ENCODE measurements at places on chromosomes 4 and X. TPM values are rescaled to one million over a fixed set of nuclear protein-coding genes. Genes with fewer than 3 reads are reported as not detected.

- H3K27me3 ChIP-seq = no peaks in the 10 kb centered on the region
- no peak for DNase-seq
- no peak overlapping the region for H3K27ac ChIP-seq
- H3K36me3 ChIP-seq = no peaks in the 10 kb centered on the region
- no peaks in the 10 kb centered on the region for H3K4me1 ChIP-seq
These were observed 1826.6 kb upstream of the AGA start for GRCh38 chr4:179268791-179269190.

DNA sequence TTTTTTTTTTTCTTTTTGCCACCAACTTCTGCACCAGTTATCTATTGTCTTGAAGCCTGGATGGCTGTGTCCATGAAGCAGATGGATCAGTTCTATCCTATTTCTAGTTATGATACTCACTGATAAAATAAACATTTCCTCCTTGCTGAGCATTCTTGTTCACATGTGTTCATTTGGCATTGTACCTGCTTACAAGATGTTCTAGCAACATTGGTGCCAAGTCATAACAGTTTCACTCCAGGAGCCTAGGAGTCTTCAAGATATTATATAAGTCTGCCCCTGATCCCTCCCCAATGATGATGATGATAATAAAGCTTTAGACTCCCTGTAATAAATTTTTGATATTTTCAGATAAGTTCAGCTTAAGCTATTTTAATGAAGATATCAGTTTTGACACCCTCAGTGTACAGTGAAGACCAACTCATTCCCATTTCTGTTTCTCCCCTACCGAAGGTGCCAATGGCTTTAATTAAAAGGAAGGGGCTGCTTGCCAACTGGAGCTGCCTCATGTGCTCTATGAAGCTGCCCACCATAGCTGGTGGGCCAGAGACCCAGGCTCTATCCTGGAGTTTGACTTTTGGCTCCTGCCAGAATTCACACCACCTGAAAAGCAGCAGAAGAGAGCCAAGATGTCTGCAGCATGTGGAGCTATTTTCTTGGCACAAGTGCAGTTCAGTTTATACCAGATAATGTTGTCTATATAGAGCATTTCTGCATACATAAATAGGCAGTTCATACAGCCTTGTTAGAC lies 265.4 kb upstream of the TET2 start:
- H3K36me3 ChIP-seq = no peaks in the 10 kb centered on the region
- H3K27ac ChIP-seq = no peak overlapping the region
- no peaks in the 10 kb centered on the region for H3K4me1 ChIP-seq
- no peaks in the 10 kb centered on the region for H3K27me3 ChIP-seq

PNMA6A gene
- total RNA-seq = not detected

IL2RG gene
- not detected for total RNA-seq
